ENCODE measurements at places on chromosomes 12 and 14.

DNA sequence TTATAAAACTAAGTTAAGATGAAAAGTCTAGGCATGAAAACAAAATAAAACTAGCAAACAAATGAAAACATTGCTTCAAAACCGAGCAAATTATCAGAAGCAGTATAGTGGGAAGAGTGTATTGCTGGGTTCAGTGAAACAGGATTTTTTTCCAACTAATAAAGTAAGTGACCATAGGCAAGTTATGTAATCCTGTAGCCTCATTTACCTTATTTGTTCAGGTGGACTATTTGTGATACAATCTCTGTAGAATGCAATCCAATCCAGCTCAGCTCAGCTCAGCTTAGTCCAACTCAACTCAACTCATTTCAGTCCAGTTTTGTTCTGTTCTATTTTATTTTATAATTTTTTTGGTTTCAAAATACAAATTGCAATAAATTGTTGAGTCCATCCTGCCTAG lies 276.7 kb upstream of the LRIG3 start:
- no peak for DNase-seq

GRCh38 chr14:104875811-104876210 lies 10.7 kb downstream of the CEP170B start:
- DNase-seq: no peak

- DNase-seq: no peak
Observed at GRCh38 chr14:101064121-101064661, 160.7 kb upstream of the RTL1 start.

- DNase-seq: no peak
Observed at GRCh38 chr12:85621041-85621440, 215.2 kb downstream of the RASSF9 start.

- no peak for DNase-seq
Observed at GRCh38 chr14:105316968-105317510, 2.5 kb downstream of the PACS2 start.

DNA sequence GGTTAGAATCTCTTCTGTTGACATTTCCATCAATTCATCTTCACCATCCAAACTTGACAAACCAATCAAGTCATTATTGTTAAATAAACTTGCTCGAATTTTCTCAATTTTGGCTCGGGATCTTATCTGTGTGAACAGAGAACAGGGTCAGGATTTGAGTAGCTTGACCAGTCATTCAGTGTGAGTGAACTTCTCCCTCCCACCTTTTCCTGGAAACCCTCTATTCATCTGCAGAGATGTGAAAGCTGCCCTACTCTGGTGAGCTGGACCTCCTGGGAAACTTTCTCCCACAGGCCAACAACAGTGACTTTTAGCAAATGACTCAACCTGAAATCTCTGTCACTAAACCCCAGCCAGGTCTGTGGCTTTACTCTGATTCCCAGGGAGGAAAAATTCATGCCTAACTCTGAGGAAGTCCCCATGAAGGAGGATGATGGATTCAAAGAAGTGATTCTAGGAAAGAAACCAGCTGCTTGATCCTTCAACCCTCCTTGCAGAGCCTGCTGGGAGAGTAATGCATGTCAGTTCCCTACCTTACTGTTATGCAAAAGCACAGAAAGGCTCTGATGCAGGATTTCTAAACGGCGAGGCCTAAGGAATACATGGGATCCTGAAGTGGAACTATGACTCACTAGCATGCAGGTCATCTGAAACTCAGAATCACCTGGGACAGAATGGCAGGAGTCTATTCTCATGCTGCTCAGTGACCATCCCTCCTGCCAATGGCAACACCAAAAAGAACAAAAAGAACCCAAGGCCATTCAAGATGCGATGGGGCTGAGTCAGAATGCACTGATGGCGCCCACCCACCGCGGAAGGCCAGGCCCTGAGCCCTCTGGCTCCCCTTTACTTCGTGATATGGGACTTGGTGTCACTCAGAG lies 58.0 kb downstream of the TRAFD1 start:
- peak; percentile 2 for DNase-seq

DNA sequence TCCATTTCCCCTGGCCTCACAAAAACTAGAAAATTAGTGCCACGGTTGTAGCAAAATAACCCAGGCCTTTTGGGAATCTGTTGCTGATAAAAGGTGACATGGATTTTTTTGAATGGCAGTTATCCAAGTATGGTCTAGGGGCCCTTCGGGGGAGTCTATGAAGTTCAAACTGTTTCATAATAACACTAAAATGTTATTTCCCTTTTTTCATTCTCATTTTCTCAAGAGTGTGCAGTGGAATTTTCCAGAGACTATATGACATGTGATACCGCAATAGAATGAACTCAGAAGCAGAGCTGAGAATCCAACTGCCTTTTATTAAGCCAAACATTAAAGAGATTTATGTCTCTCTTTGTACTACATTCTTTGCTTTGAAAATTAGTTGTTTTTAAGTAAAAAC lies 26.9 kb downstream of the GSTZ1 start:
- DNase-seq: peak; percentile 88

GRCh38 chr14:68249661-68250451 lies 430.3 kb downstream of the RAD51B start:
- no peak for DNase-seq

Measured in inflammatory macrophage treated with lipopolysaccharide for 4 hours (primary cell).